ENCODE measurements at places on chromosomes 6 and 20.

DNA sequence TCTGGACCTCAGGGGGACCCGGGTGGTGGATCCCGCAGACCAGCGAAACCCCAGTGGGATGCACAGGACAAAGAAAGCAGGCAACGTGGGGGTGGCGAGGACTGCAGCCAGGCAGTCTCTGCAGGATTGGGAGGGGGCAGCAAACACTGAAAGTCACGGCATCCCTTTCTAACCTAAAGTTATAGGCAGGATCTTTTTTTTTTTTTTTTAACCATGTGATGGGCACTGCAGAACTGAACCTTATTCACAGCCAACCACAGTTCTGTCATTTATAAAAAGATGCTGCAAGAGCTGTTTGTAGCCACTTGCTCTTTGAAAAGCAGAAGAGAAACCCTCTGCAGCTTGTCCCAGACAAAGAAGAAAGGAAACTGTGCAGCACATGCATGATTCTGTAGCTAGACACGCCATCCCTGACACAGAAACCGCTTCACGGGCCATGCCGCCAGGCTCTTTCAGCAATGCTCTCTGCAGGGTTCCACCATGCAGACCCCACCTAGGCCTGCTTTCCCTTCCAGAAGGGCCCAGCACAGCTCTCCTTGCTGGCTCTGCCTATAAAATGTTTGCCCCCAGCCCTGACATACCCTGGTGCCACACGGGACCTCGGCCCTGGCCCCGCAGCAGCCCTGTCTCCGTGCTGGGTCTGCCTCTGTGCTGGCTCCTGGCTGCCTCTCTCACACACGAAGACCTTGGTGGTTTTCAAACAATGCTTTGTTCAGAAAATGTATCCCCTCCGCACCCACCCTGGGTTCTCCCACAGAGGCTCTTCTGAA, 70.8 kb downstream of the PYGB start:
- no peak for DNase-seq

- DNase-seq: no peak
Observed at GRCh38 chr6:15346315-15346714, 100.4 kb downstream of the JARID2 start.

DNA sequence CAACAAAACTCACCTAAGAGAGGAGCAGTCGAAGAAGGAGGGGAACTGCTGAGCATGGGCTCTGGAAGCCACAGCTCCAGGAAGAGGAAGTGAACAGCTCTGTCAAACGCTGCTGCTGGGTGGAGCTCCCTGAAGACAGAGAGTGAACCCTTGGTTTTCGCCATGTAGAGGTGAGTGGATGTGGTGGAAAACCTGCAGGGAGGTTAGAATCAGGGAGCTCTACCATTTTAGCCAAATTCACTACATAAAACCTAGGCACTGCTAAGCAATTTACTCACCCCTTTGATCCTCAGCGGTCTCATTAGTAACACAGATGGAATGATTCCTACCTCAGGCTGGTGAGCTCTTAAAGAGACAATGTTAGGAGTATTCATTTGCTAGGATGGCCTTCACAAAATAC, 19.4 kb upstream of the TFAP2A start:
- no peak for DNase-seq

- DNase-seq: no peak
Observed at GRCh38 chr6:170504479-170504878, 48.6 kb downstream of the PSMB1 start.

GRCh38 chr20:9609887-9610502, 95.6 kb downstream of the LAMP5 start:
- peak; percentile 11 for DNase-seq

DNA sequence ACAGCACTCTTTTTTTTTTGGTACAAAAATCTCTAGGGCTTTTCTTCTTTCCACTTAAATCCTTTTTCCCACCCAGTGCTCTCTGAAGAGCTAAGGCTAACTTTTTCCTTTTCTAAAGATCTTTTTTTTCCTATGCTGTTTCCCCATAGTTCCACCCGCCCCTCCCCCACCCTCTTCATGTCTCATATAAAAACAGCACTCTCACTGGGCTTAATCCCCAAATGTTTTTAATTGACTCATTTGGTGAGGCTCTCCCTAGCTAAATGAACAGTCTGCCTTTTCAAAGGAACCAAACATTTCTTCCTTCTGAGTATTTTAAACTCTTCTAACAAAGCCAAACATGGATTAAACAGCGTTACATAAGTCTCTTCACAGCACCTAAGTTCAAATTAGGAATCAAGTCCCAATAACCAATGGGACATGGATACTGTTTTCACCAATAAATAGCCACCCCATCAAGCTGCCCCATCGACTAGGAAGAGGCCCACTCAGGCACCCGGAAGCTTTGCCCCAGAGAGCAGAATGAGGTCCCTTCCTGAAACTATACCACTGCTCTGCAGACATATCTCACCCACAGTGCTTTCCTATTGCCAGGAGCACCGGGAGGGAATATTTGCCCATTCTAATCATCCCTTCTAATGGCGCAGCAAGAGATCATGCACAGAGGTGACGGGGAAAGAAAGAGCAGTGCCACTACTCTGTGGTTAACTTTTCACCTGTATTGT, 63.7 kb downstream of the ATXN1 start:
- DNase-seq: no peak

GRCh38 chr20:17507032-17507431, 24.1 kb downstream of the BFSP1 start:
- no peak for DNase-seq

DNA sequence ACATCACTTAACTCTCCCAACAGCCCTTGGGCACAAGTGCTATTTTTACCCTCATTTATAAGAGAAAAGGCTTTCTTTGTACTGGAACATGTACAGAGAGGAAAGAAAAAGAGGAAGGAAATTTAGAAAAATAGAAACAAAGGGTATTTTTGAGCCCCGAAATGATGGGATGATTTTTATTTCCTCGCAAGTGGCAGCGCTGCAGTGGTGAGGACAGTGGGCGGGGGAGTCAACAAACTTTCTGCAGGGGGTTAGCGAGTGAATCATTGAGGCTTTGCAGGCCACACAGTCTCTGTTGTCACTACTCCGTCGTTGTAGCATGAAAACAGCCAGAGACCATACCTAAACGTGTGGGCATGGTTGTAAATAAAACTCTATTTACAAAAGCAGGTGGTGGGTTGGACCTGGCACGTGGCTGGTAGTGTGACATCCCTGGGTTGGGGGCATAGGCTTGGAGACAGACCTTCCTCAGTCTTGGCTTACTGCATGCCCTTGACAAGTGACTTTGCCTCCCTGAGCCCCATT, 25.5 kb upstream of the OCSTAMP start:
- no peak for DNase-seq

DNA sequence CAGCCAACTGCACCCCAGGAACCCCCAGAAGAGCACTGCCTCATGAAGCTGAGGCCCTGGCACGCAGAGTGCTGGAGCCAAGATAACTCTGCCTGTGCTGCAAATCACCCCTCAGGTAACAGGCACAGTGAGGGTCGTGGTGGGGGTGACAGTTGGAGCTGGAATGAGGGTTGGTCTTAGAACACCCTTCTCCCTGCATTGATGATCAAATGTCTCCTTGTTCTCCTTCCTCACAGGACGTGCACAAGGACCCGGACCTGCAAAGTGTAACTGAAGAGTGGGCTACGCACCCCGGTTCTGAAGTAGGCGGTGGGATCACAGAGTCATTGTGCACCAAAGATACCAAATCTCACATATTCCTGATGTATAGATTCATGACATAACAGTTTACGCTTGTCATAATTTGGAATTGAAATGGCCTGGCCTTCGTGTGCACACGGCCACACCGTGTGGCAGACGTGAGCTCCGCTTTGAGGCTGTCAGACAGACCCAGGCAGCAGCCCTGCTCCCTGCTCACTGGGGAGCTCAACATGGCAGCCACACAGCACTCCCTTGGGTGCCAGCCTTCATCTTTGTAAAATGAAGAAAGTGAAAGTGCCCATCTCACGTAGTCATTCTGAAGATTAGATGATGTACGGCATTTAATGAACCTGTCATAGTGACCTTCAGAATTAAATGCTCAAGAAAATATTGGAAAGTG, 8.8 kb downstream of the THBS2 start:
- no peak for DNase-seq

DNA sequence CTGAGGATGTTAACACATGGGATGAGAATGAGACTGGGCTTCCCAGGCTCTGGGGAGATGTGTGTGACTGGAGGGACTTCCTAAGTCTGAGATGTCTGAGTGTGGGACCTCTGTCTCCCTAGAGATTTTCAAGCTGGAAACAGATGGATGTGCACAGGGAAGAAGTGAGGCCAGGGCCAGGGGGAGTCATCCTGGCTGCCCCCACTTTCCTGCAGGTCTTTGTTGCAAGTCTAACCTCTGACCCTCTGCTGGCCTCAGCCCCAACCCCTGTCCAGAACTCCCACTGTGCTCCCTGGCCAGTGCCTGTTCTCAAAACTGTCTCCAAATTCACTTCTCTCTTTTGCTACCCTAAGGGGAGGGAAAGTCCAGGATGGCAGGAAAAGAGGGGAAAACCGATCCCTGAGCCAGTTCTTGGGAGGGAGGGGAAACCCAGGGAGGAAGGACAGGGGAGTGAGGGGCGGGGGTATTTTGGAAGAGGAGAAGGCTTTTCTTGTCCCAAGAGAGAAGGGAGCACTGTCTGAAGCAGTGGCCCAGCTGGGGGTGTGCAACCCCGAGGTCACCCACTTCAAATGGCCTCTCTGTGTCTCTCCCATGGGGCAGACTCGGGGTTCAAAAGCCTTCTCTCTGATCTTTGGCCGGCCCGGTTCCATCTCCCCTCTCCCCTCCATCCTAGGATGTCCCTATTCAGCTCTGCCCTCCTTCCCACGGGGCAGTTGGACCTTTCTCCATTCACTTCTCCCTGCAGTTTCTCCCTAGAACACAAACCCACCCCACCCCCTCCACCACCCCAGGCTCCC, 3.1 kb downstream of the PPP1R18 start:
- no peak for DNase-seq

DNA sequence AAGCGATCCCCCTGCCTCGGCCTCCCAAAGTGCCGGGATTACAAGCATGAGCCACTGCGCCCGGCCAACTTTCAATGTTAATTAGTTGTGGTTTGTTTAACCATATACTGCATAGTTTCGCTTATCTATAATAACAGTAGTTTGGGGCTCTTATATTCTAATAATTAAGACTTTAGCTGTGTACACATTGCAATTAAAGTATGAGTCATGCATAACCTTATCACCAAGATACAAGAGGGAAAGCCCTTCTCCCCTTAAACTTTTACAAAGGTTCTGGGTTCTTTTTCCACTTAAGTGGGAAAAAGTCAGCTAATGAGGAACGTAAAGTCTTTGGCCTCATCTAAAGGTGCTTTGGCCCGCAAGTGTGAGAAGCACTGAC, 3.2 kb upstream of the MCCD1 start:
- DNase-seq: no peak

DNA sequence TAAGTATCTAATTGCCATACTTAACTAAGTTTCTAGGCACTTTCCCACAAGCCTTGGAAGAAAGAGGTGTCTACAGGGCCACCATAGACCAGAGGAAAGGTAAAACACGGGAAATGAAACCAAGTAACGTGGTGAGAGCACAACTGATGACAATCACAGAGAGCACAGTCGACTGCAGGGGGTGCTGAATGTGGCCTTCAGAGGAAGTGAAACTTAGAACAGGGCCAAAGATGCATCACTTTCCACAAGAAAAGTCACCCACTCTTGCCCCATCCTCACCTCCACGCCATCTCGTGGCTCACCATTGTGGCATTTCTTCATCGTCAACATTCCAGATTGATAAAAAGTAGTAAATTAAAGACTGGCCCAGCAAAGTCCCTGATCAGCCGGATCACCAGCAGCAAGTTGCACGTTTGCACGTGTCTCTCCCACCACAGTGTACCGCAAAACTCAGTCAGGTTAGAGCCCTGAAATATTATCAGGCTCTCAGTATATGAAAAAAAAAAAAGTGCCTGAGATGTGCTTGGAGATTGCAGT, 31.4 kb downstream of the HIVEP2 start:
- DNase-seq: peak; percentile 62

- DNase-seq: no peak
Observed at GRCh38 chr20:22698259-22698842, 114.0 kb upstream of the FOXA2 start.

DNA sequence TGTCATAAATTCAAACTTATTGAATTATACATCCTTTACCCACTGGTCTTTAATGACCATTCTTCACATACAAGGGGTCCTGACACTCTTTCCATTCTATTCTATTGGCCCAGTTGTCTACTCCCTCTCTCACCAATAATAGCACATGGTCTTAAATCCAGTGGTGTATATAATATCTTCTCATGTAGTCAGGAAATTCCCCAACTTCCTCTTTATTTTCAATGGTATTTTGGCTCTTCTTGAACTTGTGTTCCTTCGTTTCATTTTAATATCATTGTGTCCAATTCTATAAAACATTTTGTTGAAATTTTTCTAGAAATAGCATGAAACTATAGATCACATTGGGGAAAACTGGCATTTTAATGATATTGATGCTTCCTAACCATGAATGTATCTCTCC, 36.8 kb downstream of the PSMB9 start:
- DNase-seq: no peak

- no peak for DNase-seq
Observed at GRCh38 chr6:148747471-148748165, 788 bp downstream of the UST start.

- no peak for DNase-seq
Observed at GRCh38 chr6:125957845-125958244, 1.3 kb downstream of the HINT3 start.

GRCh38 chr20:37200926-37201826, 21.8 kb upstream of the MROH8 start:
- DNase-seq: no peak

GRCh38 chr6:150418827-150419594, 50.2 kb downstream of the IYD start:
- DNase-seq: peak; percentile 30

DNA sequence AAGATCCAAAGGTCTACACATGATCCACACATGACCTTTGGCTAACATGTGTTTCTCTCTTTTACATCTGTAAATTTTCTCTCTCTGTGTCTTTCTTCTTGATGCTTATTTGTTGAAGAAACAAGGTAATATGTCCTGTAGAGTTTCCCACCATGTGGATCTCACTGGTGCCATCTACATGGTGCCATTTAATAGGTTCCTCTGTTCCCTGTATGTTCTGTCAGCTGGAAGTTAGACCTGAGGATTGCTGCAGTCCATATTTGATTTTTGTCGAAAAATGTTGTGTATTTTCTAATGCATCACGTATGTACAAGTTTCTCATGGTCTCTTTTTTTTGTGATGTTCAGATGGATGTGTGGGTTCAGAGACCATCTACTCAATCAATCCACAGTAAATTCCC, 30.0 kb downstream of the FOXA2 start:
- no peak for DNase-seq
